ENCODE measurements at places on chromosomes 2 and 18.

DNA sequence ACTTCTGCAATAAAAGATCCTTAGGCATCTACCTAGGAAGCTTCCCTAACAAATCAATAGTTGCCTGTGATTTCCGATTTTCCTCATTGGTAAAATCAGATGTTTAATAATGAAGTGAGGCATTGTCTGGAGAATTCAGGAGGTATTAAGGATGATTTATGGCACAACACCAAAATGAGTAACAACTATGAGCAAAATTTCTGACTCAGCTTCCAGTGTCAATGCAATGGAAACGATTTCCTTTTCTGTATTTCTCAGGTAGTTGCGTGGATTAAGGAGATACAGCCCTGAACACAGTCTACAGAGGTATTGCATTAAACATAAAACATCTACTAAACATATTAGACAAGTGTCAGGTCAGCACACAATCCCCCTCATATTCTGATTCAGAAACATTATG, 99.5 kb downstream of the EPB41L3 start:
- DNase-seq, result no peak

DNA sequence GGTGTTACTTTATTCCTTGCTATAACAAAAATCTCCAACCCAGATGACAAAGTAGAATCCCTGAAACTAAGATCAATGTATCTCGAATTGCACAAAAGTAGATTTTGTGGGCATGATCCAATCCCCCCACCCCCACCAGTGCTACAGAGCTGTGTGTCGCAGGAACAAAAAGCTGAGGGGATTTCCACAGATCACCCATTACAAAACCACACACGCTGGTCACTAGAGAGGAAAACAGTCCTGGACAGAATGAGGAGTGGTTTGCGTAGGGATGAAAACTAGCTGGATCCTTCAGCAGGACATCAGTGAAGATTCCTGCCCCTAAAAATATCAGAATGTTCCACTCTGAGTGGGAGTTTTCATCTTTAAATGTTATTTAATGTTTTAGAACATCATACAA, 165.3 kb upstream of the STK17B start:
- no peak for DNase-seq

DNA sequence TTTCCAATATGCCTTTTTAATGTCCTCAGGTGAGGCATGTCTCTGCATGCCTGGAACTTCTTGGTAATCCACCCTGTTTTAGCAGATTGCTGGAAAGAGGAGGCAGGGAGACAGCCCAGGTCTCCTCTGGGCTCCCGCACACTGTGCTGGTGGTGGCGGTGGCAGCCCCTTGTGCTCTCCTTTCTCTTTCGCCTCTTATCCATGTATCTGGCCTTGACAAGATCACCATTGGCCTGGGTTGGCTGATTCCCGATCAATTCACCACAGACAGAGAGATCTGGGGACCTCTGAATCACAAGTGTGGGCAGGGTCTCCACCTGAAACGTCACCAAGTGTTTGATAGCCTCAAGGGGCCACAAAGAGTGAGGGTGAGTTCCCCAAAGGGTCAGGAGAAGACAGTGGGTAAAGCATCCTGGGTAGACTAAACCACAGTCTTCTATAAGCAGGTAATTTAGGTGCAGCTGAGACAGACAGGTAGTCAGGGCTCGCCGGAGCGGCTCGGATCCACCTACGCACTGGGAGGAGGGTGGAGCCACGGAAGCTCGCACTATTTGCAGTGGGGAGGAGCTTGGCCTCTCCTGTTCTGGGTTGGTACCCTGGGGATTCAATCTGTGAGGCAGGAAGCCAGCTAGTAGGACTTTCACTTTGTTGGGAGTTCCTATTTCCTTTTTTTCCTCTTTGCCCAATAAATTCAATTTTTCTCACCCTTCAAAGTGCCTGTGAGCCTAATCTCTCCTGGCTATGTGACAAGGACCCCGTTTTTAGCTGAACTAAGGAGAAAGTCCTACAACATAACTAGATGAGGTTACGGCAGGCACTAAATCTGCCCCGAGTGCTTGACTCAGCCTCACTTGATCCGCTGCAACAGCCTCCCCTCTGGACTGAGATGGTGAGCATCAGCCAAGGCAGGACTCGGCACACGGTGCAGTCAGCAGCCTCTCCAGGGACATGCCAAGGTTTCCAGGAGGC, 57.6 kb downstream of the SLC4A3 start:
- DNase-seq, result no peak

DNA sequence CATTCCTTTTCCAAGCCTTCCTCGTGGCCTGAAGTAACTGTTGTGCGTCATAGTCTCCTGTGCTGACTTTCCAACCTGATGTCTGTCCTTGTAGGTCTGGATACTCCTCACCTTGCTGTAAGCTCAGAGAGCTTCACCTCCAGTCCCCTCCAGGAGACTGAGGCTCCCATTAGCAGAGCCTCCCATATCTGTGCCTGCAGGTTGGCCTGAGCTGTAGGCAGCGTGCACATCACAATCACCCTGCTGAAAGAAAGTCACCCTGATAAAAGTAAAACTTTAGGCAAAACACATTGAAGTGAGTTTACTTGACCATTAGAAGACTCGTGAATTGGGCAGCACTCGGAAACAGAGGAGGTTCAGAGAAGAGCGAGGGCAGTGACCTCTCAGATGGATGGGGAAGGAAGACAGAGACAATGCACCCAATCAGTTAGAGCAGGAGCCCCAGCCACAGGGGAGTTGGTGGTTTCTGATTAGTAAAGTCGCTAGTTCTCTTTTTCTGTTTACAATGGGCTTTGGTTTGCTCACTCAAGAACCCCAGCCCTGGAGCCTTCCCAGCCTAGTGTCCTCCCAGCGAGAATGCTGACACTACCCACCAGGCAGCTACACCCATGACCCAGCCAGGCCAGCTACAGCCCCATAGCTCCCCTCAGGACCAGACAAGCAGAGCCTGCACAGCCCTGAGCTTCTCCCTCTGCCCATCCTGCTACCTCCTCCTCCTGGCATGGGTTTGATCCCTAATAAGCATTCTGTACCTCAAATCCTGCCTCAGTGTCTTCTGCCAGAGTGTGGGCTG, 12.1 kb upstream of the TPO start:
- DNase-seq, result no peak

DNA sequence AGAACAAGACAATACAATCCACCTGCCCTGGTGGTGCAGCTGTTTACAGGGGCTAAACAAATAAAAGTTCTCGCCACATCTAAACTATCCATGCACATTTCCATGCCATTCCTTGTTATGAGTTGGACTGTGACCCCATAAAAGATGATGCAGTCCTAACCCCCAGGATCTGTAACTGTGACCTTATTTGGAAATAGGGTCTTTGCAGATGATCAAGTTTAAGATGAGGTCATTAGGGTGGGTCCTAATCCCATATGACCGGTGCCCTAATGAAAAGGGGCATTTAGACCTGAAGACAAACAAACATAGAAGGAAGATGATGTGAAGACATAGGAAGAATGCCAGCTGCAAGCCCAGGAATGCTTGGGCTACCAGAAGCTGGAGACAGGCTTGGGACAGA, 28.2 kb downstream of the THNSL2 start:
- no peak for DNase-seq

DNA sequence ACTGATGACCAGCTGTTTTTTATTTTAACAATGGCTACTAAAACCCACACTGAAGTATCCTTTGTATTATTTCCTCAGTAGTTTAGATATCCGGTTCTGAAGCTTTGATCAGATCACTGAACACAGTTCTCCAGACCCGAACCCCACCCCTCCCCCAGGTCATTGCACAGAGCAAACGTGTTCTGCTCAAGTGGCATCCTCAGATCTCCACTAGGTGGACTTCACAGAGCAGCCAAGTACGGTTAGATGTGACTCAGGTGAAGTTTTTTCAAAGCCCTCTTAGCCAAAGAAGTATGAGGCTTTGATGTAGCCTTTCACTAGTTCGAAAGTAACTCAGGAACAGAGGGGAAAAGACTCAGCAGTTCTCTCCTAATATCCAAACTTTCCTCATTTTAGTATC, 142.7 kb upstream of the NRP2 start:
- no peak for DNase-seq

DNA sequence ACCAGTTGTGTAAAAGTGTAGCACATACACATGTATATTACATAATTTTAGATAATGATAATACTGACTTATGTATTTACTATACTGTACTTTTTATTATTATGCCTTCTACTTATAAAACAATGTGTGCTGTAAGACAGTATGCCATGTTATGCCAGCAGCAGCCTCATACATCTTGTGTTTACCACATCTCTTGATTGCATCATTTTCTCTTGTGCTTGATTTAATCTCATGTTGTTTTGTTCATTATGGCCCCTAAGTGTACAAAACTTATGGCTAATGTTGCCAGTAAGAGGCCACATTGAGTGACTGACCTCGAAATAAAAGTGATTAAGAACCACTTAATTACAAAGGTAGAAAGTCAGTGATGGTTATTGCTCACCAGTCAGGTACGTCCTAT, 128.0 kb upstream of the SP5 start:
- DNase-seq, result no peak

DNA sequence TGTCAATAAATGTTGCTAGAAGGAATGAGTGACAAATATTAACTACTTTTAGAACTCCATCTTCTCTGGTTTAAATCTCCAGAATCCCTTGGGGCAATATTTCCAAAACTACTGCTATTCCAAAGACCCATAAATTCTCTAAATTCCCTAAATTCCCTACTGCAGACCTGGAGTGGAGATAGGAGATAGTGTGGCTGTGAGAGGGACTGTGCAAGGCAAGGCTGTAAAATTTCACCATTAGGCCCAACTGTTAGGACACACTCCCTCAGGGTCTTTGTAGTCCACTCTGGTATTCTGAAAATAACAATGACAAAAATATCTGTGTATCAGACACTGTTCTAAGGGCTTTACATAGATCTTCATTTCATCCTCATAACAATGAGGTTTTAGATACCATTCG, 67.9 kb downstream of the MYL12B start:
- no peak for DNase-seq

- peak; percentile 98 for DNase-seq
Observed at GRCh38 chr18:36309436-36310391, 12.2 kb downstream of the FHOD3 start.
